Activated T-helper 2 cell treated with anti-CD3 and anti-CD28 coated beads, Interferon-gamma antibody, Interleukin-2, Interleukin-4, amounts not matched to agents 10 μg/mL and 5 μg/mL and 100 μg/mL, durations not matched to agents 14 hours and 24 hours and 36 hours (primary cell): ENCODE measurements at places on chromosomes 3 and 15. TPM values are rescaled to one million over a fixed set of nuclear protein-coding genes. Genes with fewer than 3 reads are reported as not detected.

DNA sequence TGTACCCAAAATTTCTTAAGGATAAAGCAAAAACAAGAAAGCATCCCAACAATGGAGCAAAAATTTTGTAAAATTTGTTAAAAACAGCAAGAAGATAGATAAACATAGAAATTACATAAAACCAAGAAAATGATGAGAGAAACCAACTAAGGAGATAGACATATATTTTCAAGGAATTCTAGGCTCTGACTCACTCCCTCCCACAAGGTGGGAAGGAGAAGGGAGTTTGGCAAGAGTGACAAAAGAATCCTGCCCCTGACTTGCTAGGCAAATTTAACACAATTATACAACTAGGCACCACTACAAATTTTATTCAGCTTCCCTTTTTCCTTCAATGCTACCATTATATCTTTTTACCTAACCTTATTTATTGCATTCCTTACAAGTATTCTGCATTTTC lies 70.9 kb downstream of the MYO9A start:
- no peaks in the 10 kb centered on the region for H3K4me1 ChIP-seq
- H3K4me3 ChIP-seq = no peak overlapping the region
- DNase-seq = no peak
- no peak overlapping the region for H3K27ac ChIP-seq

GRCh38 chr15:85587707-85588411 lies 206.9 kb downstream of the KLHL25 start:
- peaks cover 47% of the 10 kb centered on the region for H3K4me1 ChIP-seq
- DNase-seq = no peak
- no peak overlapping the region for H3K27ac ChIP-seq
- no peaks in the 10 kb centered on the region for H3K27me3 ChIP-seq

The KBTBD12 gene
- 0.05 TPM in 1 of 2 replicates, not detected in the other for total RNA-seq

- H3K4me1 ChIP-seq = peaks cover 18% of the 10 kb centered on the region
- H3K27me3 ChIP-seq = peaks cover 11% of the 10 kb centered on the region
Measured at GRCh38 chr3:36919439-36920160, 25.3 kb downstream of the TRANK1 start.

- H3K27me3 ChIP-seq = no peaks in the 10 kb centered on the region
- peaks cover 5% of the 10 kb centered on the region for H3K4me1 ChIP-seq
- DNase-seq = no peak
- no peak overlapping the region for H3K27ac ChIP-seq
- H3K36me3 ChIP-seq = peaks cover 9% of the 10 kb centered on the region
Measured at GRCh38 chr3:50554553-50554952, 13.0 kb downstream of the C3orf18 start.

GRCh38 chr3:35894735-35895134 lies 255.4 kb downstream of the ARPP21 start:
- DNase-seq = no peak
- no peak overlapping the region for H3K27ac ChIP-seq
- H3K36me3 ChIP-seq = no peaks in the 10 kb centered on the region
- H3K27me3 ChIP-seq = no peaks in the 10 kb centered on the region
- no peak overlapping the region for H3K4me3 ChIP-seq

DNA sequence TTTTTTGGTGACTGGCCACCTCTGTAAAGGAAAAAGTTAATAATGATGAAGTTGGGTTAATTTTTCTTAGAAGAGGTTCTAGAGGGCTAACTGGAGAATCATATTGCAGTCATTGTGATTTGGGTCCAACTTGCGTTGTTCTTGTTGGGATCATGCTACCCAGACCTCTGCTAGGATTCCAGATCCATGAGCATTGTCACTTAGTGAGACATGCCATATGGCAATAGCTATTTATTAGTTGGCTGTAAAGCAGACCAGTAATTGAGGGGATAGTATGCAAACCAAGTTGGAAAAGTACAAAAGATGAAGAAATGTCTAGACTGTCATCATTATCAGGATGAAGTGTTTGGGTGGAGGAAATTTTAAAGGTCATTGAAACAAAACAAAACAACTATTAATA lies 30.7 kb upstream of the P2RY12 start:
- DNase-seq = no peak
- no peak overlapping the region for H3K4me3 ChIP-seq
- H3K27ac ChIP-seq = no peak overlapping the region
- no peaks in the 10 kb centered on the region for H3K4me1 ChIP-seq

- H3K4me3 ChIP-seq = no peak overlapping the region
- no peaks in the 10 kb centered on the region for H3K4me1 ChIP-seq
- no peak overlapping the region for H3K27ac ChIP-seq
- no peaks in the 10 kb centered on the region for H3K36me3 ChIP-seq
Measured at GRCh38 chr3:146781059-146781458, 175.9 kb upstream of the PLSCR5 start.

The GOLGA8N gene
- 6.9 and 8.2 TPM in 2 replicates for total RNA-seq

GRCh38 chr3:195441992-195442572 lies 738 bp downstream of the ACAP2 start:
- peaks cover 8% of the 10 kb centered on the region for H3K36me3 ChIP-seq
- H3K27me3 ChIP-seq = no peaks in the 10 kb centered on the region
- peak overlapping the region; percentile 85 for H3K27ac ChIP-seq
- peaks cover 33% of the 10 kb centered on the region for H3K4me1 ChIP-seq

The KNG1 gene
- not detected in 2 replicates for total RNA-seq

- no peak overlapping the region for H3K4me3 ChIP-seq
- no peaks in the 10 kb centered on the region for H3K27me3 ChIP-seq
- H3K36me3 ChIP-seq = no peaks in the 10 kb centered on the region
- DNase-seq = no peak
- H3K27ac ChIP-seq = no peak overlapping the region
Measured at GRCh38 chr3:15460891-15461531, 33.6 kb downstream of the EAF1 start.
